Caki2 (cell line): ENCODE measurements at places on chromosomes 11 and 22. TPM values are rescaled to one million over a fixed set of nuclear protein-coding genes. Genes with fewer than 3 reads are reported as not detected.

DNA sequence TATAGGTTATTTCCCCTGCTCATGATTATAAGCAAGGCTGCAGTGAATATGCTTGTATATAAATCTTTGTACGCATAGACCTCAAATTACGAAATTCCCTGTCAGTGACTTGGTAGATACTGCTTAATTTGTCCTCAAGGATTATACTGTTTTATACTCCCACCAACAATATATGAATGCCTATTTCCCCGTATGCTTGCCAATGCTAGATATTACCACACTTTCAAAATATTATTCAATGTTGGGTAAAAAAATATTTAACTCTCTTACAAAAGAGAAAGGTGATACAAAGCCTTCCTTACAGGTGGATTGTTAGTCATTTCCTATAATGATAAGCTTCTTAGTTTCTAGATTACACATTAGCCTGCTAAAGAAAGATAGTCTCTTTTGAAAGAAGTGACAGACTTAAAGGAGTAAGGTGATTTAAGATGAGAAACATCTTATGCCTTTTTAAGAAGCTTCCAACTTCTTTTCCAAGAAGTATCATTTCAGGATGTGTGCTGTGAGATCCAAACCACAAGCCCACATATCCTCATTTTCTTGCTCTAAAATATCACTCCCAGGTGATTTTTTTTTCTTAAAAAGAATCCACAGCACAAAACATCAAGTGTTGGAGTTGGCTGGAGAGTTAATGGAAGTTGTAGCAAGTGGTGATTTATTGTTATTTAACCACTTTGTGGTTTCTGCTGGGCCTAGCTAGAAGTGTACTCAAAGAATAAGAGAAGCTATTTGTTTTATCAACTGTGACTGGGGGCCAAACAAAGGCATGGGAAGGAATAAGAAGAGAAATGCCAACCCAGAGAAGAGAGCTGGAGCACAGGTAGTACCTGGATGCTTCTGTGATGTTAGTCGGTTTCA, 59.2 kb downstream of the BARX2 start:
- peak; percentile 25 for DNase-seq

DNA sequence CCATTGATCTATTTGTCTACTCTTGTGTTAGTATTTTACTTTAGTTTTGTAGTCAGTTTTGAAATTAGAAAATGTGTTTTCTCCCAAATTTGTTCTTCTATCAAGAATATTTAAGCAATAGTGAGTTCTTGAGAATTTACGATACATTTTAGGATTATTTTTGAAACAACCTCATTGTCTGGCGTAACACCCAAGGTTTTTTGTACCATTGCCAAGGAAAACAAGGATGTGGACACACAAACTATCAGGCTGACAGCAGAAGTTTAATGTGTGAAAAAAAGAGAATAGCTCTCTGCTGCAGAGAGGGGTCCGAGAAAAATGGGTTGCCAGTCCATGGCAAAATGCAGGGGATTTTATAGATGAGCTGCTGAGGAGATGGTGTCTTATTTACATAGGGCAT, 865.1 kb upstream of the CNTN5 start:
- DNase-seq = no peak

DNA sequence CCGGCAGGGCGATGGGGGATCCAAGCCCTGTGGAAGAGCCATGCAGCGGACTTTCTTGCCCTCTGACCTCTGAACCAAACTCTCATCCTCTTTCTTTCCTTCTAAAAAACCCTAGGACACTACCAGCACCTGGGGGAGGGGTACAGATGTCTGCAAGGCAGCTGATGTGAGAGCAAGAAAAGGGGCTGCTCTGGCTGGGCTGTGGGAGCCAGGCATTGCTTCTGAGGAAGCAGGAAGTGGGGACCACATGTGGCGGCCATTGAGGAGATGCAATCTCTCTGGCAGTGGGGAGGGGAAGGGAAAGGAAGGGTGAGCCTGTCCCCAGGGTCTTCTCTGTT, 36.0 kb downstream of the FAM83F start:
- DNase-seq = no peak

Gene RAG2
- not detected in 2 replicates for total RNA-seq

Gene CCDC81
- total RNA-seq = 0.51 TPM in 1 of 2 replicates, not detected in the other
